ENCODE measurements at places on chromosomes 7 and 10.
A peak's percentile ranks its signal among the peaks of the same experiment; 100 is the strongest.

DNA sequence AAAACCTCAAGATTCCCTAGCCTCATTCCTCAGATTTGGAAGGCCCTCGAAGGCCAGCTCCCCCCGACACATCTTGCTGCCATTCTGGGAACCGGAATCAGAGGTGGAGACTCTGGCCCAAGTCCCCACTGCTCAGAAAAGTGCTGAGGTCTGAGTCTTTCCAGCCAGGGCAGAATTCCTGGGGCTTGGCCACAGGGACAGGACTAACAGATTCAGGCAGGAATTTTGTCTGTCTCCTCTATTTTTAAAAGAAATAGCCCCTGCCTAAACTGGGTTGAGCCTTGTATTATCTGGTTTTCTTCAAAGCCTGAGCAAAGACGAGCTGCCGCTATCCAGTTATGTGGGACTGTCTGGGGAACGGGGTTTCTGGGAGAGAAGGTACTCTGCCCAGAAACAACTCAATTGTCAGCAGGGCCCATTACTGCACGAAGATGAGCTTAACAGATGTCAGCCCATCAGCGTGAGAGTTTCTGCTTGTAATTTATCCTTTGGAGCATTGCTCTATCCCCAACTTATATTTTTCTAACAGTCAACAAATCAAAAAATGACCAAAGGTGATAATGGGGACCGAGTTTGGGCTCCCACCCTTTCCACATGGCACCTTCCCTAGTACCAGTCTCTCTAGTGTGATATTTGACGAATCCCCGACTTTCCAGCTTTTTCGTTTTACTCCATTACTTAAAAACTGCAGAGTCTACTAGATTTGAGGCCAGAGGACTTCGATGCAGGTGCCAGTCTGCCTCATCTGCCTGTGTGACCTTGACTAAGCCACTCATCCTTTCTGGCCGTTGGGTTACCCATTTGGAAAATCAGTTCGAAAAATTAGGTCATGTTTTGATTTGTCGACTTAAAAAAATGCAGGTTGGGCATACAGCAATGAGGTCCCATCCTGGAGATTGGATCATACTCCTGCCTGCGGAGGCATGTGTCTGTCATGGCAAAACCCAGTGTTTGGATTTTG, 110.9 kb downstream of the WDR11 start:
- no peak for DNase-seq

DNA sequence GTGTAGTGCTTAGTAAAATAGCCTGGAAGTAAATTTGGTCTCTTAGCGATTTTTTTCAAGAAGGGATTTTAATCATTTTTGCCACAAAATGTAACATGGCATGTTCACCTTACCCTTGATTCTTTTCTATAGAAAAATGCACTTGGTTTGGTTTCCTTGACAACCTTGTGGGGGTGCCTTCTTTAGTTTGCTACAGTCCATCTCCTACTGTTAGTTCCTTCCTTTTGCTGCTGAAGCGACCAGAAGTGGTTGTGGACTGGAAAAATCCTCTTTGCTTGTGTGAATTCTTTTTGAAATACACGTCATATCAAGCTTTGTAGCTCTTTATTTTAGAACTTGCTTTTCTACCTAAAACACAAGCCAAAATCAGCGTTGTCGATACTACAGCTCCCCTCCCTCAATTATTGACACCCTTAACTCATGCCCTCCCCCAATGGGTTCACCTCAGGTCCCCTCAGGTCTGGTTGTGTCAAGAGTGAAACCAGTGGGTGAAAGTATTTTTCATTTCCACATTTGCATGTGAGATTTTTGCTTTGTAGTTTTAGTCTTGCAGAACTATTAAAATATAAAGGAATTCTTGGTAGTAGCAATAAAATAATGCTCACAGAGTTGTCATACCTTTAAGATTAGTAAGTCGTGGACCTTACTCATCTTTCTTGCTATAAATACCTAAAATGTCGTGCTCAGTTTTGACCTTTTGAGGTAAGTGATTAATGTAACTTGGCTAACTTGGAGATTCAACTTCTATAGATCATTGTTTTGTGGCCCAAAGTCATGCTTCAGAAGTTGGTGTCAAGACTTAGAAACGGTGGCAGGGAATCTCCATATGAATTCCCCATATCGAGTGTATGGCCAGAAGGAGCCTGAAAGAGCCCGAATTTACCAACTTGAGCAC, 1.5 kb downstream of the ACTR3B start:
- DNase-seq = peak; percentile 8

- no peak for DNase-seq
These were observed 231.1 kb downstream of the ARHGAP12 start for GRCh38 chr10:31697271-31698180.

DNA sequence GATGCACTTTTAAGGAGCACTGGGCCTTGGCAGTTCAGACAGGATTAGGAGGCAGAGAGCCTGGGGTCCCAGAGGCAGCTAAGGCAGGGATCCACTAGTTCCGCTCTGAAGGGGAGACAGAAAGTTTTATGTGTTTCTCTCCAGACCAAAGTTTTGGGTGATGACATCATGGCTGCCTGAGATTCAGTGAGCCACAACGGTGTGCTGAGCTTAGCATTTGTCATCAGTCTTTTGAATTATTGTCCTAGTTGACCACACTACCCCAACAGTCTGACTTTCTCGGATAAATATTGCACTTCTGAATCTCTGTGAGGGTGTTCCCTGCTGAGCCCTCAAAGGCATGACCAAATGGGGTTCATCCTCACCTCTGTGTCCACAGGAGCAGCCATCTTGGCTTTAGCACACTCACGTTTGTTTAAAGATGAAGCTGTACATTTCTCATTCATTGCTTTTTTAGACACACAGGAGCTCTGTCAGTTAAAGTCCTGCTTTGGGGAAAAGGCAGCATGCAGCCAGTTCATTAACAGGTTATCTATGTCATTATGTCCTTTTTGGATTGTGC, 297.7 kb upstream of the LRGUK start:
- DNase-seq = no peak

DNA sequence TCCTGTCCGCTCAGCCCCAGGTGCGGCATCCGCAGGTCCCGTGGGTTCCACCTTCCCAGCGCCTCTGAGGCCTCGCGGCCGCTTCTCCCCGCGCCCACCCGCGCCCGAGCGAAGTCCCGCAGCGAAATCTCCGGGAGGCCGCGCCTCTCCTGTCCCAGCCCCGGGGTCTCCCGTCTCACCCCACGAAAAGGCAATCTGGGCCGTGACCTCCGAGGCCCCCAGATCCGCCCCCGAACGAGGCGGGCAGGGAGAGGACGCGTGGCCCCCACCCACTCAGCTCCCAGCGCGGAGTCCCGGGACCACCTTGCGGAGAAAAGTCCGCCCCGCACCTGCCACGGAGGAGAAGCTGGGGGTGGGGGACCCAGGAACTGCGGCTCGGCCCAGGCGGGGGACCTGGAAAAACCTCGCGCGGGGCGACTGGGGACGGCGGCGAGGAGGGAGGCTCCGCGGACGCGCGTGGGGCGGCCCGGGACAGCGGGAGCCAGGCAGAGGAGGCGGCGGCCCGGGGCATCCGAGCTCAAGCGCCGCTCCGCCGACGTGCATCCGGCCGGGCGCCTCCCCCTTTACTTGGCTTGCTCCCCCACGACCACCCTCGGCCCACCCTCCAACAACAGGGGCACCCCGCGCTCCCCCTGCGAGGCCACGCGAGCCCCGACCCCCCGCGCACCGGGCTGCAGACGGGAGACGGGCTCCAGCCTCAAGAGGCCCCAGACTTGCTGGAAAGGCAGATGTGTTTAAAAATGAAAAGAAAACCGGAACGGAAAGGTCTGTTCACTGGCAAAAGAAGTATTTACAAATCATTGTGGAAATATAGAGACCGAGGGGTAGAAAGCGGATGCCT, 33.0 kb upstream of the RNF32 start:
- DNase-seq = no peak

GRCh38 chr7:141220263-141220880, 146.5 kb downstream of the TMEM178B start:
- no peak for DNase-seq

DNA sequence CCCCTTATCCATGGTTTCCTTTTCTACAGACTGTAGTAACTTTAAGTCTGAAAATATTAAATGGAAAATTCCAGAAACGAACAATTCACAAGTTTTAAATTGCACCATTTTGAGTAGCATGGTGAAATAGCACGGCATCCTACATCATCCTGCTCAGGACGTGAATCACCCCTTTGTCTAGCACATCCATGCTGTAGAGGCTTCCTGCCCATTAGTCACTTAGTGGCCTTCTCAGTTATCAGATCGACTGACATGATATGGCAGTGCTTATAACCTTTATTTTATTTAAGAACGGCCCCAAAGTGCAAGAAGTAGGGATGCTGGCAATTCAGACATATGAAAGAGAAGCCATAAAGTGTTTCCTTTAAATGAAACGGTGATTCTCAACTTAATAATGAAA, 82.7 kb downstream of the CPXM2 start:
- no peak for DNase-seq

DNA sequence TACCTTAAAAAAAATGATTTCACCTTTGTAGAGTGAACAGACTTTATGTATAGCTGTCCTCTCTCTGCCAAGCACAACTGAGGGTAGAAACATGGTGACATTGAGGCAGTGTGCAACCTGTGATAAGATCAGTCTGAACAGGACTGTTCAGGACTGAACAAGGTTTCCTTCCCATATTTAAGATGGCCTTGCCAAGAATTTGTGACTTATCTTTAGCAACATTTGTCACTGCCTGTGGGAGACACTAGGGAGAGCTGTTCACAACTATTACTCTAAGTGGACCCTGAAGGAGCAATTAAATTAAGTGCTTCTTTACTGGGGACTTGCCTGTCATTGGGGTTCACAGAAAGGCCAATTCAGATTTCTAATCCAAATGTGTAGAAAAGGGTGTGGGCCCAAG, 6.7 kb downstream of the OR13A1 start:
- DNase-seq = no peak

- no peak for DNase-seq
These were observed 46.1 kb downstream of the ZCCHC24 start for GRCh38 chr10:79399223-79399831.

DNA sequence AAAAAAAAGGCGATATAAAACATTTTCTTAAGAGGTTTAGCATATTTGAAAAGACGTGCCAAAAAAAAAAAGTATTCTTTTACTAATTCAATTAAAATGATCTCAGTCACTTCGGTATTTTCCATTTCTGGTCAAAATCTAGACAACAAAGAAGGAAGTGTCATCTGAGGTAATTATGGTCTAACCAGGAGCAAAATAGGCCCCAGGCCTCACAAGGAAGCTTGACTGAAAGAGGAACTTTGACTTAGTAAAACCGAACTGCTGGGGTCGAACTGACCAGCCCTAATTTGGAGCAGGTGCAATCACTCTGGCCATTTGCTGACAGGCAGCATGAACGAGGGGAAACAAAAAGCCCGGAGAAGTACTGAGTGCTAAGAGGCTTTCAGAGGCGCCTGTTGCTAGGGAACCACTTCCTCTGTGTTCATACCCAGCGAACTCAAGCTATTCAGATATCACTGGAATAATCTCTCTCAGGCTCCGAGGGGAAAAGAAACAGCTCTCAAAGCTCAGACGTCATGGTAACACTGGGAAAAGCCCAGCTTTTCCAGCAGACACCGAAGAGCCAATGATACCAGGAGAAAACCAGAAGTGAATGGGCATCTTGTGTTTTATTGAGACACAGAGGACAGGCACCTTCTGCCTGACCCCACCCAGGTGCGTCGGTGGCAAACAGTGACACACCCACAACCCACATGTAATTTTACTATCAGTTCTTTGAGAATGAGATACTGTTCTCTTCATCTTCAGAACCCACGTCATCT, 126.5 kb downstream of the FAM107B start:
- DNase-seq = peak; percentile 30

- no peak for DNase-seq
These were observed 113.7 kb downstream of the EGFR start for GRCh38 chr7:55132550-55132889.

- DNase-seq = no peak
These were observed 165.7 kb downstream of the PTPN20 start for GRCh38 chr10:47076949-47077361.

DNA sequence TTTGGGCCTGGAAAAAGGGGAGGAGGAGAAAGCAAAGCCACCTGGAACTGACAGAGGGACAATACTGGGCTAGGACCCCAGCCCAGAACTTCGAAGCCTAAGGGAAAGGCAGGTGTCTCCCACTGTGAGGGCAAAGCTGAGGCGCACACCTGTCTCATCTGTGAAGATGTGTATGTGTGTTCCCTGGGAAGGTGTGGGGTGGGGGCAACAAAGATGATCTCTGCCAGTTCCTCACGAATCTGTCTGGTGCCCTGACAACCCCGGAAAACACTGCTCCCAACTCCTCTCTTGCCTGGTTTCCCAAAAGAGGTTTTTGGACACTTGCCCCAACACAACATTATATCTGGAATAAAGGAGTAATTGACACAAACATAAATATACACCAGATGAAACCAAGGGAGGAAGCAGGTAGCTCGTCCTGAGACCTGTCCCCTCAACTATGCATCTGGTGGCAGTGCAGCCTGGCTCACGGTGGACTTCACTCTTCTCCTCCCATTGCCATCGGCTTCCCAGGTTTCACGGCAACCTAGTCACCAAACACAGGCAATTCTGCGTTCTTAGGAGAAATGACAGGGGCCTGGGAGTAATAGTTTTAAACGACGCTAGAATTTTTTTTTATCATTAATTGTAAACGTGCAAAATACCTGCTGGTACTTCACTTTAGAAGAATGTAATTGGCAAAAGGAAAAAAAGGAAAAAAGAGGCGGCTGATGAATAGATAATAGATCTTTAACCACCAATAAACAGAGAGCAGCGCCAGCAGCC, 1.7 kb upstream of the EMX2 start:
- DNase-seq = no peak

DNA sequence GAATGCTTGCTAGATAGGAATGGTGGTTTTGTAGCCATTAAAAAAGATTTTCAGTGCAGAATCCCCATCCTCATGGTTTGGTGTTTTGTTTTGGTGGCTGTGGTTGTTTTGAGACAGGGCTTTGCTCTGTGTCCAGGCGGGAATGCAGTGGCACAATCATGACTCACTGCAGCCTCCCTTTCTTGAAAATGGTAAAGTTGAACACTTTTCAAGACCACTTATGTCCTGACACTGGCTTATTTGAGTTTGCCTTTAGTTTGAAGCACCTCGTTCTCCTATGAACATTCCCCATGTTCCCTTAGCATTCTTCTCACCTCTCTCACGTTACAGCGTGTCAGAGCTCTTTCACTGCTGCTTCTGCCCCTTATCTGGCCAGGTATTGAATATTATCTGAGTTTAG, 140.1 kb downstream of the LRRC4 start:
- no peak for DNase-seq

GRCh38 chr10:132066186-132066585, 440 bp downstream of the JAKMIP3 start:
- DNase-seq = no peak

- DNase-seq = no peak
These were observed 52.5 kb upstream of the NFKB2 start for GRCh38 chr10:102342958-102343357.

- no peak for DNase-seq
These were observed 18.4 kb upstream of the MACROH2A2 start for GRCh38 chr10:70034232-70034631.

Measured in stimulated activated CD4-positive, alpha-beta T cell treated with anti-CD3 and anti-CD28 coated beads, TNF-alpha, amount 100 ng/mL, for 48 hours (primary cell).